Activated CD8-positive, alpha-beta memory T cell treated with anti-CD3 and anti-CD28 coated beads for 48 hours (primary cell): ENCODE measurements at places on chromosomes 7 and 10.

- no peak for DNase-seq
Observed at GRCh38 chr10:6833458-6834011, 253.5 kb upstream of the PRKCQ start.

- no peak for DNase-seq
Observed at GRCh38 chr7:100573691-100574361, at the start of gene SAP25. SAP25 (minus strand) TSS chr7:100573900; CDS start chr7:100573742, 158 bp downstream.

GRCh38 chr10:18221123-18221522, 80.9 kb downstream of the CACNB2 start:
- no peak for DNase-seq

DNA sequence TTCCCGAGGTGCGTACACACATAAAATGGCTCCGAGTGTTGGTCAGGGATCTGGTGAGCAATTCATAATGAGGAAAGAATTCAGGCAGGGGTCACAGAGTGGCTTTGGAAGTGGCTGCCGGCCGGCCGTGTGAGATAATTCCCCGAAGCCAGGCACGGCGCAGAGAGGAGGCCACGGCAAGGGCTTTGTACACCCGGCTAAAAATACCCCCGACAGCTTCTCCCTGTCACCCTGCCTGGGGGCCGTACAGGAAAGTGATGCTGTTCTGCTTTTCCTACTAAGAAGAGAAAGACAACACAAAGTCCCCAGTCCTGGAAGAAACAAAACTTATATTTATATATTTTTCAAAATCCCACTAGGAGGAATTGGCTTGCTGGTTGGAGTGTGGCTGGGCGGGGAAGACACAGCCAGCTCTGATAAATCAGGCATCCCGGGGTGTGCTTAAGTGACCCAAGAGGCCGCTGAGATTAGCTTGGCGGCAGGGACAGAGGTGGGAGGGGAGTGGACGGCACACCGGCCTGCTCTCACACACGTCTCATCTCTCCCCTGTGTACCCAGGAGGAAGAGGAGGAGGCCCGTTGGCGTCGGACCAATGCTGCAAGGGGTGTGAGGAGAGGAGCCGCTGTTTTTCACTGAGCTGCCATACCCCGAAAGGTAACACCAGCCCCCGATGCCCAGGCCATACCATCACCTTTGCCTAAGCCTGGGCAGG, 70.5 kb downstream of the ZMIZ1 start:
- no peak for DNase-seq

GRCh38 chr7:36668080-36668479, 56.2 kb downstream of the AOAH start:
- no peak for DNase-seq

DNA sequence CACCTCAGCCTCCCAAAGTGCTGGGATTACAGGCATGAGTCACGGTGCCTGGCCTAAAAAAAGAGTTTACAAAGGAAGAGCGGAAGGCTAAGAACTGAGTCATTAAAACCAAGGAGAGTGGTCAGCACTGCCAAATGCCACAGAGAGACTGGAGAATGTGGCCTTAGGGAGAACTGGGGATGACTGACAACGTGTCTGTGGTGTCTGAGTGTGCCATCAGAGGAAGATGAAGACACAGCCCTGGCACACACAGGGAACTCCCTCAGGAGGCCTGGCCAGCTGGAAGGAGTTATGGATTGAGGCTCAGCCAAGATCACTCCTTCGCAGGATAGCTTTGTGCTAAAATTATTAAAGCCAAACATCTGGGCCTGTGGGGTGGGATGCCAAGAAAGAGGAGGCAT, 3.9 kb upstream of the INA start:
- no peak for DNase-seq

DNA sequence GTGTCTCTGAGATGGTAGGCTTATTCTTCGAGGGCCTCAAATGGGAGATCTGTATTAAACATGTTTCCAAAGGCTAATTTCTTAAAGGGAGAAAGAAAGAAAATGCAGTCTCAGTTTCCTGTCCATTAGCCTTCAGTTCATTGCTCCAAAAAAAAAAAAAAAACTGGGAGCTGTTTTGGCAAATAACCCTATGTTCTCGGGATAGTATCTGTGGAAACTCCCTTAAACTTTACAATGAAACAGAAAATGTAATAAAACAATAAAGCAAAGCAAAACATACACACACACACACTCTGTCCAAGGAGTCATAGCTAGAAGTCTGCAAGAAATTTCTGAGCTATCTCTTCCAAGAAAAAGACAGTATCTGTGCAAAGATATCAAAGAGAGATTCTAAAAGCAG, 172.5 kb upstream of the CELF2 start:
- no peak for DNase-seq

GRCh38 chr7:28408105-28408959, 4.0 kb upstream of the CREB5 start:
- DNase-seq: no peak

DNA sequence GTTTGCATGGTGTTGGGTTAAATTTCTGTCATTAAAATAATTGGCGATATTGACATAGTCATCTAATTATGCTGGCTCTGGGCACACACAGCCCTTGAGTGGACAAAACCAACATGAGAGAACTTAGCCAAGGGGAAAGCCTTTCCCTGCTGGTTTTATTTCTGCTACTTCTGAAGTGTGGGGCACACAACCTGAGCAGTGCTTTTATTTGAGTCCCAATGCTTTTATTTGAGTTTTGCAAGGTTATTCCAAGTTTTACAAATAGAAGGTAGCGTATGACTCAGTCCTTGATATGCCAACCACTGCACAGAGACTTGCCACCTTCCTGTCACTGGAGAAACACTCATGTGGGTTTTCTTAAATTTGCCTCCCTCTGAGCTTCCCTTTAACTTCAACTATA, 145.7 kb downstream of the EGFR start:
- no peak for DNase-seq

DNA sequence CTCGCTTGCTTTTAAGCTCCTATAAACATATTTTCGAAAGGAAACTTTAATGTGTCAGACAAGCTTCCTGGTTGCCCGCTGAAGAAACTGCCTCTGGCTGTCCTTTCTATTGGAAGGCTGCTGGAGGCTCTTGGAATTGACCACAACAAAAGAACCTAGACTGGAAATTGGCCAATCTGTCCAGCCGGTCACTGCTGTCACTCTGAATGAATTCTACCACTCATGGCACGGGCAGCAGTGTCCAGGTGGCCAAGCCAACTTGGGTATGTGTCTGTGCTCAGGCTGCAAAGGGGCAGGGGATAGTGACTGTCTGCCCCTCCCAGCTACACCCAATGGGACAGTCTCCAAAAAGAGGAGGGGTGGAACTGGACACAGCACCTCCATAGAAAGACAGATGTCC, 57.6 kb downstream of the CDH23 start:
- DNase-seq: no peak

GRCh38 chr7:121406944-121407343, 10.8 kb upstream of the FAM3C start:
- no peak for DNase-seq

DNA sequence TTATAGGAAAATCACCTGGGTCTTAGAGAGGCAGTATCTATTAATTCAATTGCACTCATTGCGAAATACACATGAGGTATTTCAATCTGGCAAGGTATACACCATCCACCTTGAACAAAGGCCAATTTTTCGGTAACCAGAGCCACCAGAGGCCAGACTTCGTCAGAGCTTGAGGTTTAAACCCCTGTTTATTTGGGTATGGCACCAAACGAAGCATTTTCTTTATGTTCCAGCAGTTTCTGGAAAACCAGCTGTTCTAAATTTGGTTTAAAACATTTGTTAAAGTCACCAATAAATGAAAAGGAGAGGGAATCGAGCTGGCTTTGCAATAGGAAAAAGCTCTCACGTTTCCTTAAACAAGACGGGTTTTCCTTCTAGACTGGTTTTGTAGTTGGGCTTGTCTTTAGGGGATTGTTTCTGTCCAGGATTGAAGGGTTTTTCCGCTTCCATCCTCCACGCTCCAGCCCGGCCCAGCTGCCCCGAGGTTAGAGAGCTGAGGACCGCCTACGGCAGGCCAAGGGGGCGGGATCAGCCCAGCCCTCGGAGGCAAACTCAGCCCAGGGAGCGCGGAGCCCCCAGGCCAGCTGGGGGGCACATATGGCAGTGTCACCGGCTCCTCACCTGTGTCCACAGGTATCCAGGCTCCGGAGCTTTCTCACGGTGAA, 539.4 kb upstream of the MGMT start:
- no peak for DNase-seq

DNA sequence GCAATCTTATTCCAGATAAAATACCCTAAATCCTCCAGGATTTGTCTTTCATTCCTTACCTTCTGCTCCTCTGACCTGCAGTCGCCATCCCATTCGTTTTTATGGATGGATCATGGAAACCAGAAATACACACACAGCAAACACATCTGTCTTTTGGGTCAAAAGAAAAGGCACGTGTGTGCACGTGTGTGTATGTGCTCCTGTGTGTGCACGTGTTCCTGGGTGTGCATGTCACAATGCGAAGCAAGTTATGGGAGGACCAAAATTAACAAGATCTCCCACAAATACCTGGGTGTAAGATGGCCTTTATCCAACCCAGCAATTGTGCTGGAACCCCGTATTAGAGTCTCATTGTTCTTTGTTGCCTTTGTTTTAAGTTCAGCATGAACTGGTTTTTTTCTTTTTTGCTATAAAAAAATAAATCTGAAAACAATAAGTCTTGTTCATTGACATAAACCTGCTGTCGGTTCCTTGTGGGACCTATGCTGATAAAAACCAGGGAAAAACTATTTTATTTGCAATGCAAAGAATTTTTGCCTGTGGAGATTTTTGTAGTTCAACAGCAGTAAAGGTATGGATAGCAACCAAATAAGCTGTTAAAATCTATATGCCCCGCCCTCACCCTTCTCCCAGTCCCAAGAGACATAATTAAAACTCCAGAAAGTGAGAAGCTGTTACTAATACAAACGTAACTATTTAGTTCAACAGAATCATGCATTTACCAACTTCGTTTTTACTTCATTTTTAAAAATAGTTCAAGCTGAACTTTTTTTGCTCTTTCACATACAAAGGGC, 229.6 kb downstream of the CREB5 start:
- DNase-seq: no peak

DNA sequence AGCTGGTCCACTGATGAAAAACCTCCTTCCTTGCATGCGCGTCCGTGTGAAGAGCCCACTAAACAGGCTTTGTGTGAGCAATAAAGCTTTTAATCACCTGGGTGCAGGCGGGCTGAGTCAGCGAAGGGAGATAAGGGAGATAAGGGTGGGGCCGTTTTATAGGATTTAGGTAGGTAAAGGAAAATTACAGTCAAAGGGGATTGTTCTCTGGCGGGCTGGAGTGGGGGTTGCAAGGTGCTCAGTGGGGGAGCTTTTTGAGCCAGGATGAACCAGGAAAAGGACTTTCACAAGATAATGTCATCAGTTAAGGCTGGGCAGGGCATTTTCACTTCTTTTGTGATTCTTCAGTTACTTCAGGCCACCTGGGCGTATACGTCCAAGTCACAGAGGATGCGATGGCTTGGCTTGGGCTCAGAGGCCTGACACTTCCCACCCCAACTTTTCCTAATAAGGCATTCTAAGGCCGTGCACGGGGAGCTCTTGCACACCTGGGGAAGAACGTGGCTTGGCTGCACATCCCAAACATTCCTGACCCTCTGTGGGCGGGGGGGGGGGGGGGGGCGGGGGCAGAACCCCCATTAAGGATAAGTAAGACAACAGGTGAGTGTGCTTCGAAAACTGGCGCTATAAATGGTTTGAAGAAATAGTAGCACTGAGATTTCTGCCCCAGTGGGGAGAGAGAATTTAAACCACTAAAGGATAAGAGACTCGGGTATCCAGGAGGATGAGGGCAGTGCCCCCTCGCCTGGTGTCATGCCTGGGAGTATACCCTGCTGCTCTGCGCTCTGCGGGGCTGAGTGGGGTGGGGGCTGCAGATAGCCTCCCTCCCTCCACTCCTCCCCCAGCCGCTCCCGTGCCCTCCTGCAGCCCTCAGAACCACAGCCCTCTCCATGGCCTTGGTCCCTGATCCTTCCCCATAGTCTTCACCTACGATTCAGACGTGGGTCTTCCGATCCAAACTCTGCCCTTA, 217.6 kb downstream of the MLLT10 start:
- no peak for DNase-seq

DNA sequence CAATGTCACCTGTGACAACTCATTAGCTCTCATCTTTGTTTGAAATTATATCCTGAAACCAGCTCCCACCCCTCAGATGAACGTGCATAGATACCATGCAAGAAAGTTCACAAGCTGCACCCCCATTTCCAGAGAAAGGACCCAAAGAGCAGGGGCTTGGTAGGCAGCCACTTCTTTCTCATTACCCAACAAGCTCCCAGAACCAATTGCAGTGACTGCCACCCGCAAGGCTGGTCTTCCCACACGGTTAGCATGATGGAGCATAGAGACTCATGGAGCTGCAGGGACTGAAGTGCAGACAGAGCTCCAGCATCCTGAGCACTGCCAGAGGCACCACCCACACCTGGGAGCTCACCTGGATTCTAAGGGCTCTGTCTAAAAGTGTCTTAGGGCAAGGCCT, 28.5 kb downstream of the FRMPD2 start:
- DNase-seq: no peak

DNA sequence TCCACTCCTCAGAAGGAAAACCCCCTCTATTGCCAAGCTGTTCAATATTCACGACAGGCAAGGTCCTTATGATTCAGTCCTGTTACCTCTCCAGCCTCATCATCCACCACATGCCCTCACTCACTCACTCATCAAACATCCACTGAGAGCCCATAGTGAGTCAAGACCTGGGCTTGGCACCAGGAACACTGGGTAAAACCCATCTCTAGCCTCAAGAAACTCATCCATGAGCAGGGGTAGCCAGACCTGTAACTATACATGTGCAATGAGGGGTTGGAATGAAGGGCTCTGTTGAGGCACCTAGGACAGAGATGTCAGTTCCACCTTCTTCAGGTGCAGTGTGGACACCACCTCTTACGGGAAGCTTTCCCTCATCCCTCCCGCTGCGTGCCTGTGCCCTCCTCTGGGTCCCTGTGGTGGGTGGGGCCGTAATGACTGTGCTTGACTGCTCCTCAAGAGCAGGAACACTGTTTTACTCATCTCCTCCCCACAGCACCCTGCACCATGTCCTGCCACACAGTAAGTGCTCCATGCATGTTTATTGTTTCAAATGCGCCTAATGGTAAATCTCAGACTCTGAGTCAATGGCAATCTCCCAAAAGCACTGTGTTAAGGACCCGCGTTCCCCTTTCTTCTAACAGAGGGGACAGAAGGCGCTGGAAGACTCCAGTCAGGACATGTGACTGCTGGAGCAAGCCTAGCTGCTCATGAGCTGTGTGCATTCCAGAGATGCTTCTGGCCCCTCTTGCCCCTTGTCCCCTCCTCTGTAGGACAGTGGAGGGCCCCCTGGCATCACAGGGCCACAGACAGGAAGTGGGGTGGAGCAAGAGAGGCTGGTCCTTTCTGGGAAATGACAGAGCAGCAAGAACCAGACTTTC, 95.4 kb downstream of the HIPK2 start:
- DNase-seq: no peak

GRCh38 chr10:133012573-133013359, 70.4 kb upstream of the CFAP46 start:
- no peak for DNase-seq

DNA sequence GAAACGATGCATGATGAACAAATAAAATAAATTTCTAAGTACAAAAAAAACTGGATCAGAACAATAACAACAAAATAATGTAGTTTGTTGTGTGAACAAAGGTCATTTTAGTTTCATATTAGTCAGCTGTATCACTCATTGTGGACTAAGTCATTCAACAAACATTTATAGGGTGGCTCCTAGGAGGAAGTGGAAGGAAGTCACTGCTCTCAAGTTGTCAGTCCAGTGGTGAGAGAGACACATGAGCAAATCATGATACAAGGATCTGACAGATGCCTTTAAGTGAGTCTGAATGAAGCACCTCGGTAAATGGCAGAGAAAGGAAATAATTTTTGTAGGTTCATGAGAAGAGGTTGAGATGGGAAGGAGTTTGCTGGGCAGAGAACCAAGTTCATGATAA, 56.8 kb downstream of the EPDR1 start:
- no peak for DNase-seq
